ENCODE measurements at places on chromosomes 4 and X.

DNA sequence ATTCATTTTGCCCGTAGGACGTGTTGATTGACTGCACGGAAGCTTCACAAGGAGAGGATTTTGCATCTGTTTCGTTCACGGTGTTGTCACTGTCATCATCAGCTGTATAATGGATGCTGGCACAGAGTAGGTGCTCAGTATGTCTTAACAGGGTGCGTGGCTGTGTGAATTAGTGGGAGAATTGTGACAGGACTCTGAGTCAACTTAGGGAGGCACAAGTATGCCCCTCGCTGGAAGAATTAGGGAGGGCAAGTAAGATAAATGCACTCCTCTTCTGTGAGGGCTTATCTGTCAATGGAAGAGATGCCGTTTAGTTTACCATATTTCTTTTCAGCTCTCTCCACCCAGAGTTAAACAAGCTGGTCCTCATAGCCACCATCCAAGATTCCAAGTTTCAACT lies 107.2 kb downstream of the TRIML1 start:
- DNase-seq: no peak

- no peak for DNase-seq
Observed at GRCh38 chr4:10730590-10730989, 46.0 kb upstream of the CLNK start.

- DNase-seq: no peak
Observed at GRCh38 chrX:25810202-25810601, 327.9 kb upstream of the MAGEB18 start.

DNA sequence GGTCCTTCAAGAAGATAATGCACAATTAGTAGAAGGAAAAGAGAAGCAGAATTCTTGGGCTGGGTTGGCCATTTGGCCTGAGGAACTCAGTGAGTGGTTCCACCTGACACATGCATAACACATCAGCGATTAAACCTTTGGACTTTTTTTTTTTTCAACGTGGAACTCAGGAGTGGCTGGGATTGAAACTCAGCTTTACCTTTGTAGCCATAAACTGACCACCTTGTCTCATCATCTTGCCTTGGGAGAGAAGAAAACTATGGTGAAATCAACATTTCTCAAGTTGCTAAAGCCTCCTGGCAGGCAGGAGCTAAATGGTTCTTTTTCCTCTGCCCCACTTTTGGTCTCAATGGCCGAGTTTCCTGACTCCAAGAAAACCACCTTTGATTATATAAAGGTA lies 16.3 kb downstream of the PTTG2 start:
- DNase-seq: no peak

DNA sequence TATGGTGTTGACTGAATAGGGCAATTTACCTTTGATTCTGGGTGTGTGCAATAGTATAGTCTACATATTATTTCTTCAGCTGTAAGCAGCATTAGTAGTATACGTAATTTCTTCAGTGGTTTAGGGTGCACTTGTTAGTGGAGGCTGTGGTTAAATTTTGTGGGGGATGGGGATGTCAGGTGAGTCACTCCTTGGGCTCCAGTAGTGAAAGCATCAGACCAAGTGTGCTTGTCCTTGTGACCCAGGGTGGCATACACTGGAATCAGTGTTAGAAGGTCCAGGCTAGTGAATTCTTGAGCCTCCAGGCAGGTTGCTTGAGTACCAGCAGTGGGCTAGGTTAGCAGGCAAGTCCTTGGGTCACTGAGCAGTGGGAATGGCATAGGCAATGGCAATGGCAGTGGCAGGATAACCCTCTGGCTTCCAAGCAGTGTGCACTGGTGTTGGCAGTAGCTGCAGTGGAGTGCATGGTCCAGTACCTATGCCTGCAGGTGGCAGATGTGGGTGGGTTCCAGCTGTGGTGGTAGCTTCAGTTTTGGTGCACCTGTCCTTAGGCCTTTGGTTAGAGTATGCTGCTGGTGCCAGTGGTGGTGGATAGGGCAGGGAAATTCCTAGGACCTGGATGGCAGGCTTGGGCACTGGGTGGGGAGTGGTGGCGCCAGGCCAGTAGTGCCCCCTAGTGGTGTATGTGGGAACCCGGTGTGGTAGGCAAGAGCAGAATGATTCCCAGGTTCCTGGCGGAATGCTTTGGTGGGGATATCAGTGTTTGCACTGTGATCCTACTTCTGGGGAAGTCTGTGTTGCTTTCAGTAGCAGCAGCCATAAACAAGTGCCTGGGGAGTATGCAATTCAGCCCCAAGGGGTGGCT lies 531.0 kb downstream of the SMARCA1 start:
- no peak for DNase-seq

DNA sequence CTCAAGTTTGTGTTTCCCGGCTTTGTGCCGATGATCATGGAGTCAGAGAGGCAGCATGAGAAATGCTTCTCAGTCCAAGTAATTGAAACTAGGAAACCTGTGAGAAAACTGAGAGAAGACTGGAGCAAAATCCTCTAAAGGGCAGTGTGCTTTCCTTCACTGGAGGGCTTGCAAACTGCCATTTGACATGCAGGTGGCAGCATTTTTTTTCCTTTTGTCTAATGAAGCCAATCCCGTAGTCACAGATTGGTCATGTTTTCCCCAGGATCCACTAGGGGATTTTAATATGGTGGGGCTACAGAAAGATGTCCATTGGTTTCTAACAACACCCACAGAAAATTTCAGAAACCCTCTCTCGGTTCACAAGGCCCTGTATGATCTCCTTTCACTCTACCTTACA lies 117.4 kb upstream of the NUDT10 start:
- no peak for DNase-seq

GRCh38 chr4:186936496-186937375 lies 213.1 kb upstream of the FAT1 start:
- no peak for DNase-seq

GRCh38 chrX:78517124-78517523 lies 142.0 kb downstream of the RTL3 start:
- DNase-seq: peak; percentile 61

- DNase-seq: no peak
Observed at GRCh38 chr4:158197194-158197776, 13.0 kb upstream of the TMEM144 start.

DNA sequence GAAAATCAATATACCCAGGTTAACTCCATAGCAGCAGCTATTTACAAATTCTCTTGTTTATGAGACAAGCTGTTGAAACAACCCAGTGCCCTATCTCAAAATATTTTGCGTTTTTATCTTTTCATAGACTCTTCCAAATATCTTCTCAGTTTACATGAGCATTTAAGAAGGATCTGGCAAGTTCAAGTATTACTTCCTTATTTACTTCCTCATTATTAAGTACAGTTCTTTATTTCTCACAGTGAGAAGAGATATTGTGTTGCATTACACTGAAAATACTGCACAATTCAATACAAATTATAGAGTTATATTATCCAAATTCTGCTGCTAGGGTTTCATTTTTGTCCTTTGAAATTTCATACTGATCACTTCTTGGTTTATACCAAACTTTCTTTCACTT lies 43.6 kb upstream of the UCP1 start:
- DNase-seq: no peak

DNA sequence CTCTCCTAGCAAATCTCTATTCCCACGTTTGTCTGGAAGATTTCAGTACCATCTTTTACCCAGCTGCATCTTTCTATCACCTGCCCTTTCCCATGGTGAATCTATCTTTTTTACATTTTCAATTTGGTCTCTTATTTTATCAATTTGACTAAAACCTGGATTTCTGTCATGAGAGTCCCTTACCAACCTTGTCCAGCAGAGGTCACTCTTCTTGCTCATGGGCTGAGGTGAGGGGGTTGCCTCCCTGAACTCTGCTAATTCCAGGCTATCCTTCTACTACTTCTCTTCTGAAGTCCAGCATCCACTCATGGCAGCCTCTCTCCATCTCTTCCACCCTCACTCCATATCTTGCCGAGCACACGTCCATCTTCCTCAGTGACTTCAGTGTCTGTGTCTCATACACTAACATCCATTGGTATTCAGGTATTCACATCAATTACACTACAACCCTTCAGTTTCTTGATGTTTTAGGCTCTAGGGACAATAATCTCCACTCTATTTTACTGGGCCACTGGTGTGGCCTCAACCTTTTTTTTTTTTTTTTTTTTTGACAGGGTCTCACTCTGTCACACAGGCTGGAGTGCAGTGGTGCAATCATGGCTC lies 17.8 kb upstream of the ZNF827 start:
- DNase-seq: peak; percentile 35

DNA sequence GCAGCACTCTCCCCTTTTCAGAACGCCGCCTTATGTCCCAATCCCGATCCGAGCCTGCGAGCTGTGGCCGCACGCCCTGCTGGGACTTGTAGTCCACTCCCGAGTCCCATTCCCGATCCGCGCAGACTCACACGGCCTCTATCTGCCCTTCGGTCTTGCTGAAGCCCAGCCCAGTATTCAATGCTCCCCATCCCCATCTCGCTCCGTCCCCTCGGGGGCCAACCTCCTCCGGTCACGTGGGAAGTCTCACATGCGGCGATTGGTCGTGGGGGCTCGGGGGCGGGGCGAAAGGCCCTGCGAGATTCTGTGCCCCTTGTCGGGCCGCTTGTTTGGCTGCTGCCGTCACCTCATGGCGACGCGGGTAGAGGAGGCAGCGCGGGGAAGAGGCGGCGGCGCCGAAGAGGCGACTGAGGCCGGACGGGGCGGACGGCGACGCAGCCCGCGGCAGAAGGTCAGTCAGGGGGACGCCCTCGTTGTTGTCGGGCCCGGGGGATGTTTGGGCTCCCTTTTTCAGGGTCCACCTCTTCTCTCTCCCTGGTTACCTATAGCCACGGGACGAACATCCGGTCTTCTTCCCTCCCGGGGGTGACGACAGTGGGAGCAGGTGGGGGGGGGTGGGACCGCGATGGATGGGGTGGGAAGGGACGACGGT lies at the start of gene TXLNG:
TXLNG (plus strand) TSS at position 328 of the 652 bp plus-strand sequence; CDS start at position 350, 22 bp downstream.
- peak; percentile 99 for DNase-seq

GRCh38 chrX:123236859-123237258 lies 52.8 kb downstream of the GRIA3 start:
- no peak for DNase-seq

- DNase-seq: no peak
Observed at GRCh38 chr4:119337010-119337409, 15.1 kb upstream of the FABP2 start.

- no peak for DNase-seq
Observed at GRCh38 chrX:95057341-95057740, 1383.3 kb downstream of the FAM133A start.

GRCh38 chr4:153729895-153730294 lies 29.9 kb downstream of the RNF175 start:
- no peak for DNase-seq

DNA sequence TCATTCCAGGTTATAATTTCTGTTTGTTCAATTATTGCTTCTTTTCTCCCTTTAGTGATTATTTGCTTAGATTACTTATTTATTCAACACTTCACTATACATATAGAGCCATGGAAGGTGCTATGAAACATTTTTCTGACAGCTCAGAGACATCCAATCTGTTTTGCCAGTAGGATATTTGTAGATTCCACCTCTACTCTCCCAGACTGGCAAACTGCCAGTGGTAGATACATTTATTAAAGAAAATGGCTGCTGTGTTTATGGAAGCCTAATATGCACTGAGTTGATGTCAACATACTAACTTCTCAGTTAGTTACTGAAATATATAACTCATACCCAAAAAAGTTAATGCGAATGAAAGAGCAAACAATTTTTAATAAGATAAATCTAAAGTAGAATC lies 348.6 kb downstream of the TRAM1L1 start:
- DNase-seq: no peak

GRCh38 chr4:9923195-9923812 lies 98.0 kb downstream of the SLC2A9 start:
- no peak for DNase-seq

- no peak for DNase-seq
Observed at GRCh38 chr4:27005905-27006590, 145.4 kb downstream of the STIM2 start.

DNA sequence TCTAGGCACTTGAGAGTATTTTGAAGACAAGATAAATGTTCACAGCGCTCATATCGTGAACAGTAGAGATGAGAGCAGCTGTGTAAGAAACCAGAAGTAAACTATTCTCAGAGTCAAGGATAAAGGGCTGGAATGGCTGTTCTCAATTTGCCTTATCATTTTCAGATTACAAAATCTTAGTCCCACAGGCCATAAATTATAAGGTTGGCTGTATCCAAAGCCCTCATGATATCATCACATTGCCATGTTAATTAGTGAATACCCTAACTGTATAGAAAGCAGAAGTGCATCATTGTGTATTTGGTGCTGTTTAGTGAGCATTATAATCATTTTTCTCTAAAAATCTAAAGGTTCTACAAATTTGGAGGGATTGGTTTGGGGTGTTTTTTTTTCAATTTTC lies 168.9 kb upstream of the EDNRA start:
- DNase-seq: no peak

DNA sequence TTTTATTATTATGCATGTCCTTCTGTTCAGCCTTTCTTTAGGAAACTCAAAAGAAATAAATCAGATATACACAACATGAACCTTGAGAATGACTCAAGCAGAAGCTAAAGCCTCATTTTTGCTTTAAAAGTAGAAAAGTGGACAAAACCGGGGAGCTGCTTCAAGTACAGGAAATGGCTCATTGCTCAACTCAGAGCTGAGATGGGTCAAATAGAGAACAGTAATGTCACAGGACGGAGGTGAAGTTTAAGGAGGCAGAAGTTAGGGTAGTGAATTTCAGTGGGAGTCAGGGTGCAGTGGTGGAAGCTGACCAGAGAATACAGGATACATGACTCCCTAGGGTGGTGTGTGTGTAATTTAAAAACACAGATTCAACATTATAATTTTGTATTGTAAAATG lies 22.2 kb downstream of the PHKA2 start:
- no peak for DNase-seq

DNA sequence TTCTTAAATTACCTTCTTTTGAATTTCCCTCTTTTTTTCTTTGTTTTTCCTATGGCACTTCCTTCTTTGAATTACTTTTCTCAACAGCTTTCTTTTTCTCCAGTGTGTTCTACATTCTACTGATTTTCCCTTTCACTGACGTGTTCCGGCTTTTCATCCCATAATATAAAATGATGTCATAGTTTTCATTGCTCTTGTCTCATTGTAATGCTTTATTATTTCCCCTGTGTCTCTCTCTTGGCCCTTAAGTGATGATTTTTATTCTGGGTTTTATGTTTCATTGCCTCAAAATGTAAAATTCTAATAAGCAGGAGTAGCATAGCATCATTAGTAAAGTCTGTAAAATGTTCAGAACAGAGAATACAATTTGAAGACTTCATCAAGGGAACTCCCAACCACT lies 299.3 kb downstream of the KCTD8 start:
- DNase-seq: no peak

GRCh38 chrX:68177542-68177941 lies 255.8 kb downstream of the OPHN1 start:
- no peak for DNase-seq

DNA sequence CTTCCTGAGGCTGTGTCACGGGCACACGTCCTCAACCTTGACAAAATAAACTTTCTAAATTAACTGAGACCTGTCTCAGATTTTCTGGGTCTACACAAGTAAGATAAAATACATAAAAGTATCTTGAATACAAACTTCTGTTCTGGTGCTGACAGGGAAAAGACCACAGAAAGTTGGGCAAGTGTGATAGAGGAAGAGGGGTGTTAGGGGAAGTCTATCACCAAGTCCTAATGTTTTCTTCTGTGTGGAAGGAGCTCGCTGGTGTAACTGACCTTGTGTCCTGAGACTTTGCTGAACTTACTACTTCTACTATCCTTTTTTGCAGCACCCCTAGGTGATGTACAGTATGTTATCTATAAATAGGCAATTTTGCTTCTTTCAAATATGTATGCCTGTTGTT lies 97.0 kb upstream of the STIM2 start:
- DNase-seq: no peak
